ENCODE measurements at places on chromosomes 3 and 15.

DNA sequence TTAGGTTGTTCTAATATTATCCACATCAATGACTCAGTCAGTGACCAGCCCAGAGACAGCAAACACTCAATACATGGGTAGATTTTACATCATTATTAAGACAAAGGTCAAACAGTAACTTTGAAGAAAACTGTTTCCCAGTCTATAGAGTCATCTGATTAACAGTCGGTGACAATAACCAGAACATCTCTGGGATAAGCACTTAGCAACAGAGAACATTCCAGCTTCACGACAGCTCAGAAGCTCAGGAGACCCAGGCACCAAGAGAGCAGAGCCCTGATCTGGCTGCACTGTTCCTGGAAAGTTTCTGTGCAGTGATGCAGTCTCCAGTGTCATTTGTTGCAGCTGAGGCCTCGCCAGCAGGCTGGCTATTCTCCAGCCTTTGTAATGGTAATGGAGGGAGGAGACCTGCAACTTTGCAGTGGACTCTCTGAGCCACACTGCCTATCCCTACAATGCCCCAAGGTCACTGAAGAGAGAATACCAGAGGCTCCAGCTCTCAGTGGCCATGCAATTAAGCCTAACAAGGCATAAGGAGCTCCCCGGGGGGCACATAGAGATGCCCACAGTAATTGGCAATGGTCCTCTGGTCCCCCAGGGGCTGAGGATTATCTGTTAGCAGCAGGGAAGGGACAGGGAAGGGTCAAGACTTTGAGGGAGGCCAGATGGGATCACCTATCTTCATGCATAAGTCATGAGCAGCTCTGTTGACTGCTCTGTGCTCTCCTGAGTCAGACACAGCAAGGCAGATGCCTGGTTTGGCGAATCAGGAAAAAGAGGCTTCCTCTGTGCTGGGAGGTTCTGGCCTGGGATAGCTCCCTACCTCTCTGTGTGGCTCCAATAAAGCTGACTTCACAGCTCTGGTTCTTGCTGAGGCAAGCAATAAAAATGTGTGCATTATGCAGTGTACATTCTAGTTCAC is 163.6 kb downstream of the CTNNB1 start:
- DNase-seq, result no peak

DNA sequence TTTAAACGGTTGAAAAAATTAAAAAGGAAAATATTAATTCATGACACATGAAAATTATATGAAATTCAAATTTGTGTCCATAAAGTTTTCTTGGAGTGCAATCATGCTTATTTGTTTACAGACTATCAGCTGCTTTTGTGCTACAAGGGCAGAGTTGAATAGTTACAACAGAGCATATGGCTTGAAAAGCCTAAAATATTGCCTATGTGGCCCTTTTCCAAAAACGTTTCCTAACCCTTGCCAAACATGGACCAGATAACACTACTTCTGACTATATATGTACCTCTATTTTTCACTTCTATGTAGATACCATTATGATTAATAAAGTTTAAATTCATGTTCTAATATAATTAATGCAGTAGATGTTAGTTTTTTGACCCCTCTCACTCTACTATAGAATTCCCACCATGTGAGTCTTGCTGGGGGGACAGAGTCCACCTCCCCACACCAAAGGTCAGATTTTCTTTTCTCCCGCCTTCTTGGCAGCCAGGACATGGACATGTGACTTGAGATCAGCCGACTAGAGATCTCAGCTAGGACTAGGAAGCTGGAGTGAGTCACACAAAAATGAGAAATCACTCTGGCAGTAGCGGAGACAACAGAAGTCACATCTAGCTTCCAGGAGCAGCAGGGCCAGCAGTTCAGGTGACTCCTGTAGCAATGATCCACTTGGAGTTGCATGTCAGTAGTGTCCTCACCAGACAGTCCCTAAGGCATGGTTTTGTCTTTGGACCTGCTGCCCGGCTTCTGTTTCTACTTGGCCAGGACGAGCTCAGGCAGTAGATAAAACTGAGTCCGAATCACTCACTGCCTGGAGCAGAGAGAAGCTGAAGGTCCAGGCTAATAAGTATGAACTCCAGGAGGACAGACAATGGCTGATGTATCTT is 22.4 kb downstream of the CIAO2A start:
- no peak for DNase-seq

GRCh38 chr3:187952849-187953248 is 201.1 kb upstream of the LPP start:
- DNase-seq, result no peak

DNA sequence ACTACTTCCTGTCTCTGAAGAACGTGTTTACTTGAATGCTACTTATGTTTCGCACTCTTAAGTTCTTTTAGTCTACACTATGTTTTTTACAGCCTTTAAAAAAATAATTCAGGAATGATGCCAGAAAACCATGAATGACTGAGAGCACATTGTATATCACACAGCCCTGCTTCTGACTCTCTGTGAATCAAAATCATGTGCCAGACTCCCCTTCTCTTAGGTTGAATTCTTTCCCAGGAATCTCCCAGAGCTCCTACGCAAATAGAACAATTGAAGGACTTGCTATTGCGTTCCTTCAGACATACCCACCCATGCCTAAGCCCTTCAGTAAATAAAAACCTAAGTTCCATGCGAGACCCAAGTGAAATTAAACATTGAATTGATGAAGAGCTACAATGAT is 782.0 kb upstream of the ALCAM start:
- no peak for DNase-seq

GRCh38 chr15:78937132-78937739 is 7.6 kb downstream of the CTSH start:
- DNase-seq, result peak; percentile 55

DNA sequence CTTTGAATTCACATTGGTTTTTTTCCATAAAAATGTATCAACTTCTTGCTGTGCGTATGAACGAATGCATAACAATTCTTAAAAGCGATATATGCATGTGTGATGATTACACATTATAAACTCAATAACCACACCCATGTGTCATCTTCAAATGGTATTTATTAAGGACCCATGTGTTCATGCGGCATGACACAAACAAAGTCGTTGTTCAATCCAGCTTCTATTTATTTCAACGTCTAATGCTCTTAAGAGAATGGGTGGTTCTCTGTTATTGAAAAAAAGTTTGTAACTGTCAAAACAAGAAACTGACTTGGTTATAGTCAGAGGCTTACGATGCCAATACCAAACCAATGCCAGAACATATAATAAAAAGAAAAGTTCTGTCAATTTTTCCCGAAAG is 195.9 kb downstream of the FOXP1 start:
- DNase-seq, result no peak

DNA sequence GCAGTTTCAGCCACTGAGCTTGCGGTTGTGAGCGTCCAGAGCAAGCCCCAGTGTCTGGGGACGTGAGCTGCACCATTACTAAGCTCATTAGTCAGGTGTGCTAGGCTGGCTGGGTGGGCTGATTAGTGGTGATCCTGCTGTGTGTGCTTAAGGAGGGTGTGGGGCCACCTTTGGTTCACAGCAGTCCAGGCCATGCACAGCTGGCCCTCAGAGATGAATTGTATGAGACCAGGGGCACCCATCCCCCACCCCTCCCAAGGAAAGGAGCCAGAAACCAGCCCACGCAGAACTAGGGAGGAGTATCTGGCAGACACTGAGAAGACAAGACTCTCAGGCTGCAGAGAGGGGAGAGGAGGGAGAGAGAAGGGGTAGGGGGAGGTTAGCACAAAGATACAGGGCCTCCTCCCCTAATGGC is 3.8 kb downstream of the TYRO3 start:
- peak; percentile 66 for DNase-seq

DNA sequence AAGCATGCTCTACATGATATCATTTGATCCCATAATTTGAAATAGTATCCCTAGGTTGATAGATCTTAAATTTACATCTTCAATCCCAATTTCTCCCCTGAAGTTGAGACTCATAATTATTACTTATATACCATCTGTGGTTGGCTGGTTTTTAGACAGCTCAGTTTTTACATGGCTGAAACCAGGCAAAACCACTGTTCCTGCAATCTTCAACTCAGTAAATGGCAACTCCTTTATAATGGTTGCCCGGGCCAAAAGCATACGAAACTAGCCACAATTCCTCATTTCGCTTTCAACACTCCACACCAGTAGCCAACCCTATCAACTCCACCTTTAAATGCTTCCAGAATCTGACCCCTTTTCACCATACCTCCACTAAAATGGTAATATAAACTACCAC is 118.5 kb downstream of the TGFBR2 start:
- no peak for DNase-seq

DNA sequence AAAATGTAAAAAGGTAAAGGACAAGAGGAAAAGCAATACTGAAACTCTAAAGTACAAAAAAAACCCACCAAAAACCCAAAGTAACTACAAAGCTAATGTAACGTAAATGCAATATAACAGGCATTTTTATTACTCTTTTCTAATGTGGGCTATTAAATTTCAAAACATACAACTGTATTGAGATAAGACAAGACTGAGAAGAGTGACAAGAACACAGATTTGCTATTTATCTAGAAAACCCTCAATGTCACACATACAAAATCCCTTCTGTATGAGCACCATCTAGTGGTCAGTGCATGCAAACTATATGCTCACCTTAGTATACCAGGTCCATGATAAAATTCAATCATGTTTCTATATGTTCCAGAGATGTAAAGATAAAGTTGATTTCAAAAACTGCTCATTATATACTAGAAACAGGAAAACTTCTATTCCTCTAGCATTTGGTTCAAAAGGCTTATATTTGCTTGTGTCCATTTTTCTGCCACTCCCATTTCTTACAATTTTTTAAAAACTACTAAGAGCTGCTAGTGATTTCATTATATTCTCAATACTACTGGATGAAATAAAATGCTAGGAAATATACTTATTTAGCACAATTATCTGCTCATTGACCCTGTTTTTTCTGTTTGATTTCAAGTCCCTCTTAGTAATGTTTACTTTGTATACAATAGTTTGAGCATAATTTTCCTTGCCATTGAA is 111.4 kb downstream of the DLG1 start:
- no peak for DNase-seq

GRCh38 chr3:44969154-44969827 is 6.7 kb downstream of the ZDHHC3 start:
- no peak for DNase-seq

- peak; percentile 70 for DNase-seq
These were observed 24.3 kb downstream of the H1-8 start for GRCh38 chr3:129567176-129567705.

GRCh38 chr15:74403991-74404563 is 29.7 kb downstream of the SEMA7A start:
- peak; percentile 72 for DNase-seq

DNA sequence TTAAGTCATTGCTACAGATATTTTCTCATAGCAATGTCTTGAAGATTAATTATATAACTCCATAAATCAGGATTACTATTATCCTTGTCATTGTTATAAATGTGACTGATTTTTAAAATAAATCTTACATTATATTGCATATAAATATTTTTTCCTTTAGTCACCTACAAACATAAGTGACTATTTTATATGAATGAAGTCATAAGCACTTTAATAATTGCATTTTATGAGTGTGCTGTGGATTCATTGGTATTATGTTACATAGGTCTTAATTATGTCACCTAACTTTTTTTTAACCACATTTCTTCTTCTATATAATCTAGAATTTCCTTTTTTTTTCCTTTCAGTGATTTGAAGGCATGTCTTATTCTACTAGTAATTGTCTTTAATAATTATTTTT is 1191.2 kb downstream of the NSUN3 start:
- no peak for DNase-seq

DNA sequence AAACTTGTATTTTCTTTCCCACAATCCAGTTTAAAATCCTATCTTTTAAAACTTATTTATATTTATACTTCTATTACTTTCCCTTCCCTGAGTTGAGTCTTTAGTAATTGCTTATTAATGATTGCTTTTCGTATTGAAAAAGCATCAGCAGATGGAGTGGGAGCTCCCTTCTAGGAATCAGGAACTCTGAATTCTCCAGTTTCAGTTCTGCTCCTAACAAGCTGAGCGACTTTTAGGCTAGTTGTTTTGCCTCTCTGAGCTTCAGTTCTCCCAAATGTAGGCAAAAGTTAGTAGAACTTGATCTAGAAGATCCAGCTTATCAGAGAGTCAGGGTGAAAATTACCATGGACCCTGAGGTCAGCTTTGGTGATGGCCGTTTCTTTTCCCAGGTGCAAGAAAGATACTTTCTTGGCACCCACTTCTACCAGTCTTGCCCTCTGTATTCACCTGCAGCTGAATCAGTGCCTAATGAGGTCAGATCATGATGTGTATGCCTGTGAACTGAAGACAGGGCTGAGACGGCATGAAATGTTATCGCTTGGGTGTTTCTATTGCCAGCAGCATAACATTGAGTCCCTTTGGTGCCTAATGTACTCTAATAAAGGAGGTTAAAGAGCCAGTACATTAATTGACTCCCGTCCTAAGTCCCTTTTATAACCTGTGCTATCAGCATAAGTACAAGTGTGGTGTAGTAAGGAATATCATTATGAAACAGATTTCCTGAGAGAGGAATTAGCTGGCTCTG is 194.5 kb upstream of the TBC1D5 start:
- DNase-seq, result no peak

All from right forelimb (tissue), 1 donor.